ENCODE measurements at places on chromosomes 1 and 21.

DNA sequence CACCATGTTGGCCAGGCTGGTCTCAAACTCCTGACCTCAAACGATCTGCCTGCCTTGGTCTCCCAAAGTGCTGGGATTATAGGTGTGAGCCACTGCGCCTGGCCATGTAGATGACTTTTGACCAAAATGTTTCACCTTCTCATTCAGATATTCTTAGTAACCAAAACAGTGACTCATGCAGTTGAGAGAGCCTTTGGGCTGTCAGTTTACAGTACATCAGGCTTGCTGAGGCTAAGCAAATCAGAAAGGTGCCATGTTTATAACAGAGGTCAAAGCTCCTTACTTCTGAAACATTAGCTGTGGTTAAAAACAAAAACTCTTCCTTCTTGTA lies 21.0 kb downstream of the CNIH4 start:
- no peak for DNase-seq

DNA sequence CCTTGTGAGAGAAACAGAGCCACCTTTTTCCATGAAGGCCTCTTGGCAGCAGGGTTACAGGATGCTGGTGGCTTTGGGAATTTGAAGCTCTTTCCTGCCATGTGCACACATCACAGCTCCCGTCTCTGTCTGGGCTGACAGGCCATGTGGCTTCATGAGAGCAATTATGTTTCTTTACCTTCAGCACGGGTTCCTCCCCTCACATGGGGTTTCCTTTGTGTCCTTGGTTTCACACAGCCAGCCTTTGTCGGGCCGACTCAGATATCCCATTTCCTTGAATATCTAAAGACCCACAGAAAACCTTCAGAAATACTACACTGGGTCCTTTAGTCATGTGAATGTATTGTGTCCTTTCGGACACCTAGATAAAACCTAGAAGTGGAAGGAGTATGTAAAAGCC lies 7.1 kb downstream of the CLIC6 start:
- DNase-seq, result no peak

DNA sequence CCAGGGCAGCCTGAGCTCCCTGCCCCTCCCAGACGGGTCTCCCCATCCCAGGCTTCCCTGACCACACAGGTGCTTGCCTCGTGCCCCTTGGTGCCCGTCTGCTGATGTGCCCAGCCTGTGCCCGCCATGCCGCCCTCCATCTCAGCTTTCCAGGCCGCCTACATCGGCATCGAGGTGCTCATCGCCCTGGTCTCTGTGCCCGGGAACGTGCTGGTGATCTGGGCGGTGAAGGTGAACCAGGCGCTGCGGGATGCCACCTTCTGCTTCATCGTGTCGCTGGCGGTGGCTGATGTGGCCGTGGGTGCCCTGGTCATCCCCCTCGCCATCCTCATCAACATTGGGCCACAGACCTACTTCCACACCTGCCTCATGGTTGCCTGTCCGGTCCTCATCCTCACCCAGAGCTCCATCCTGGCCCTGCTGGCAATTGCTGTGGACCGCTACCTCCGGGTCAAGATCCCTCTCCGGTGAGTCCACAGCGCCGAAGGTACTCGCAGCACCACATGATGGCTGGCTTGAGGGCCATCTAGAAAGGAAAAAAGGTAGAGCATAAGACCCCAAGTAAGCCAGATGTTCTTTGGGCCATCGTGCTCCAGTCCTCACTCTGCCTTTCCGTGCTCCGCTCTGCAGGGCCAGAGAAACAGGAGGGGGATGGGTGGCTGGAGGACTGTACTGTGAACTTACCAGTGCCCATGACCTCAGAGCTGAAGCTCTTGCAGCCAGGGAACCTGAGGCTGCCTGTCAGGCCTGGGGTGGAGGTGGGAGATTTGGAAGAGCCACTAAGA lies 1.4 kb downstream of the ADORA1 start:
- no peak for DNase-seq

DNA sequence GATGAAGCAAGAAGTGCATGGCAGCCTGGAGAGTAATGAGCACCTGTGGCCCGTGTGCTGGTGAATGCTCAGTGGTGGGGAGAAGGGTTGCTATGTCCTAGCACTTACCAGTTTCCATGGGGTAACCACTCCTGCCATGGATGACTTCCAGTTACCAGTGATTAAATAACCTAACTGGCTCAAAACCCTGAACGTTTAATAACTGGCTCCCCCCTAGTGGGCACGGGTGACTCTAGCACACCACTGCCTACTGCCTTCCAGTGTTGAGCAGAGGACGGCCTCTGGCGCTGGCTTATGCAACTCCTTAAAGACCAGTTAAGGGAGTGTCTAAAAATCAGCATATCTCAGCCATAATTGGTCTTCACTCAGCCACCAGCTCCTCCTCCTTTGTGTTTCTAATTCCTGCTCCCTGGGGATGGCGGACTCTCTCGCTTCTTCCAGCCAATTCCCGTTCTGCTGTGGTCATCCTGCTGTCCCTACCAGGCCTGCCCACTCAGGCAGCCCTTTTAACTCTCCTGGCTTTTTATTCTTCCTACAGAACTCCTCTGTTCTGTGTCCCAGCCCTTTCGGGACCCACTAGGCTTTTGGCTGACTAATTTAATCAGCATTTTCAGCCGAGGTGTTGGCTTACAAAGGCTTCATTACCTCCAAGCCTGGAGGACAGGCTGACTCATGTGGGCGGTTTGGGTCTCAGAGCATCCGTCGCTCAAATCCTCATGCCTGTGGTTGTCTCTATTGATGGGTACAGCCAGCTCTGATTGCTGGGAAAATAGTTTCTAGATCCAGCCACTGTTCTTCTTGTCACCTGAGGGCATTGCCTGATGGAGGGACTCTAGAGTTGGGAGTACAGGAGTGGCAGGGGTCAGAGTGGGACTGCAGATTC lies 332.4 kb downstream of the CAMTA1 start:
- no peak for DNase-seq

GRCh38 chr1:204406621-204407020 lies 5.0 kb downstream of the PPP1R15B start:
- no peak for DNase-seq

DNA sequence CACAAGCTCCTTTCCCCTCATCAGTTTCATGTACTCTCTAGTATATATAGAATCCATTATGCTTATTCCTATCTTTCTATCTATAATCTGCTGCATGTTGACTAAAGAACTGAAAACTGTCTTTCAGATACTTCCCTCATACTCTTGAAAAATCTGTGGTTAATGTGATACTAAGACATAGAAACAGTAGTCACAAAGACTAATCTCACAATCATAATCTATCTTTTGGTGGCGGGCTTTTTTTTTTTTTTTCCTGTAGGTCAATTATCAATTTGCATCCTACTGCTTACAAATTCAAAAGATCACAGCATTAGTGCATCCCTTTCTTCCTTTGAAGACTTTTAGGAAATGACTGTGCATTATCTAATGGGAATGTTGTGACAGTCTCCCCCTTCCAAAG lies 4.7 kb downstream of the UBR4 start:
- no peak for DNase-seq

DNA sequence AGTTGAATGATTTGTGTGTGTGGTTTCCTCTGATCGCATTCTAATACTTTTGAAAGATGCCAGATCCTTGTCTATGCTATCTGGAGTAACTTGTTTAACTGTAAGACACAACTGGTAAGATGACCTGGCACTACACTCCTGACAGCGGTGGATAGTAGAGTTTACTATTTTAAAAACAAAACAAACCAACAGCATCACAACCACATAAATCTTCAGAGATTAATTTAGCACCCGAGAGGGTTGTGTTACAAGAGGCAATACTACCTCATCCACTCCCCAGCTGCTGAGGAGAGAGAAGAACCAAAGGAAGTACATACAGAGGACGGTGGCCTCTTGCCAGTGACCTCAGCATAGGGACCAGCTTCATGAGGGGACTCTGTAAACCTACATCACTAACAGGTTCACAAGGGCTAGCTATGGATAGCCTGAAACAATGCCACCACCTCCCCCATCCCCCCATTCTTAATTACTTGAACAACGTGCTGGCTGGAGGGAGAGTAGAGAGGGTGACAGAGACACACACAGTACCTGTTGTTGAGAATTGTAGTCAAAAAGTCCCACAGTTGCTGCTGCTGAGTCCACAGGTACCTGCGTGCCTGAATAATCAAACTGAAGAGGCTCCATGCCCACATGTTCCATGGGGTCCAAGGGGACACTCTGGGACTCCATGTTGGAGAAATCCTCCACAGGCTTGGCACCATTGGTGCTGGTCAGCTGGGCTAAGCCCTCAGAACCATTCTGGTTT lies 73.5 kb downstream of the PUM1 start:
- no peak for DNase-seq

DNA sequence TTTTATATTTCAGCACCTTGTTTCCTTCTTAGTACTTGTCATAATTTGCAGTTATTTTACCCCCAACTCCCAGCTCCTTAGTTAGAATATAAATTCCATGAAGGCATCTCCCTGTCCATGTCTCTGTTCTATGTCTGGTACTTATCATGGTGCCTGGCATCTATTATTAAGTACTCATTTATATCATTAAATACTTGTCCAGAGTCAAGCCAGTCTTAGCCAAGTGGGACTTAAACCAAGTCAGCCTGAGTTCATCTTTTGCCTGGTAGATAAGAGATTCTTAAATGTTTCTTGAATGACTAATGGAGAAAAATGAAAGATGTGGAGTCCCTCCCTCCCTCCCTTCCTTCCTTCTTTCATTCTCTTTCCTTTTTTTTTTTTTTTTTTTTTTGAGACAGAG lies 9.4 kb downstream of the SLC25A44 start:
- no peak for DNase-seq

GRCh38 chr1:97202481-97203380 lies 481.1 kb downstream of the PTBP2 start:
- no peak for DNase-seq

- no peak for DNase-seq
Observed at GRCh38 chr1:108704496-108704895, 8.2 kb upstream of the FNDC7 start.

DNA sequence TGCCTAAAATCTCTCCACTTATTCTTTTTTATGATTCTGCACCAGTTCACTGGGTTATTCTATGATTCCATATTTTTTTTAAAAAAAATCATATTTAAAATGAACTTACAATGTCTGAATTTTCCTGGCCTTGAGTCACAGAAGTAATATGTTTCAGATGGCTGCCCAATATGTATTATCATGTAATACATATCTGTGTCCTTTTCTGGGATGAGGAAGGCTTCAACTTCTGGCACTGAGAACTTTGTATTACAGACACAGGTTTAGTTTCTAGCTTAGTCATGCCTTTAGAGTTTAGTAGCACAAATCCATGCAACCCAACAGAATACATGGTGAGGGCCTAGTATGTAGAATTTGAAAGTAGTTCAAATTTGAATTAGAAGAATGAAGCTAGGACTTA lies 7.8 kb upstream of the HSD17B7 start:
- no peak for DNase-seq

DNA sequence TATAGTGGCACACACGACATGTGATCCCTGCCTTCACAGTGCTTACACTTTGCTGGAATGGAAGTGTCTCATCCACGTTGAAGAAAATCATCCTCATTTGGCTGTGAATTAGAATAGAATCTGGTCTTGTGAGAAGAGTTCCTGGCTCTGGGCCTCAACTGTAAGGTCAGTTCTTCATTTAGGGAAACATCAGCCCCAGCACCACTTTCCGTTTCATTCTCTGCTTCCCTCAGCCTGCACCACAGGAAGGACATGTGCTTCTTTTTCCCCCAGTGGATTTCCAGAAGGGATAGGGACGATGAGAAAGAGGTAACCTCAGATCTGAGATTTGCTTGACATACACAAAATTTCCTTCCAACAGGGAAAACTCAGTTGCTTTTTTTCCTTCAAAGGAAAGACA lies 3.7 kb upstream of the ALX3 start:
- no peak for DNase-seq

GRCh38 chr1:46749921-46750404 lies 31.0 kb upstream of the EFCAB14 start:
- no peak for DNase-seq

DNA sequence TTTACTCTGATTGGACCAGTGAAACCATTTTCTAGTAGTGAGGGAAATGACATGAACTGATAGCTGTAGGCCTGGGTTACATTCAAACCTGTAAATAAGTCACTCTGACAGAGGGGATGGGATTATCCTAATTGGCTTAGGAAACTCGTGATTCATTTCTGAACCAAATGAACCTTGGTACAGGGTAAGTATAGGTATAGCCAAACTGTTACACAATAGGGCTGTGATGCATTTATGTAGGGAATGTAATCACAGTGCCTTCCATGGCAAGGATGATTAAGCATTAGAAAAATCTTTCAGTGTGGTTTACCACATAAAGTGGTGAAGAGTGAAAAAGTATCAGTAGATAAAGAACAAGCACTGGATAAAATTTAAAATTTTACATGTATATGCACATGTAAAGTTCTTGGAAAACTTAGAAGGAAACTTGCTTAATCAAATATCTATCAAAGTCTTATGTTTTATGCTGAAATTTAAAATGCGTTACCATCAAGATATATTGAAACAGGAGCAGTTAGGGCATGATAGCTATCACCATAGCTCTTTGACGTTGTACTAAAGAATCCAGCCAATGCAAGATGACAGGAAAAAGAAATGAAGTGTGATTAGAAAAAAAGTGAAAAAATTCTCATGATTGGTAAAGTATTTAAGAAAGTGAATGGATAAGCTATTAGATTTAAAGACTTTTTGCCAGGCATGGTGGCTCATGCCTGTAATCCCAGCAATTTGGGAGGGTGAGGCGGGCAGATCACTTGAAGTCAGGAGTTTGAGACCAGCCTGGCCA lies 63.0 kb downstream of the RABGAP1L start:
- no peak for DNase-seq

DNA sequence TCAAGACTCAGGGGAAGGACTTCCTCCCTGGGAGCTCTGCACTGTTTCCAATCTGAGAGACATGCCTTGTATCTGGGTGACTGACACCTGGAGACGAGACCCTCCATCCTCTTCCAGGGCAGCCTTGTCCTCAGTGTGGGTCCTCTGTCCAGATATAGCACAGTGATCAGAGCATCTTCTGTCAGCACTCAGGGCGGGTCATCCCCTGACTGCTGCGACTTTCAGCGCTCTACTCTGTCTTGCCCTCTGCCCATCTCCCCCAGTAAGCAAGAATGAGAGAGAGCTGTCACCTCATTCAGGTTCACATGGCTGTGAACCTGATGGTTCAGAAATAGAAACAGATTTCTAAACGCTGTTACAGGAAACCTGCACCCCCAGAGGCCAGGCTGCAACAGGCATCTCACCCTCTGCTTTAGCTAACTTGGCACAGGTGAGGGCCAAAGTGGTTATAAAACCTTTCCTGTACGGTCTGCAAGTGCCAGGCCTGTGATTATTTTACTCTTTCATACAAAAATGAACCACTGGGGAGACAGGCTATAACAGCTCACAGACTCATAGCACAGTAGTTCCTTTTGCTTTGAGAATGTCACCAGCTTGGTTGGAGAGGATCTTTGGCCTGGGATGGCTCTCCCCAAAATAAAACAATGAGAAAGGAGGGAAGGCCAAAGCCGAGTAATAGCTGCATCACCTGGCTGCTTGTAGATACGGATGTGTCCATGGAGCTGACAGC lies 11.4 kb upstream of the TENT5C start:
- DNase-seq, result no peak

DNA sequence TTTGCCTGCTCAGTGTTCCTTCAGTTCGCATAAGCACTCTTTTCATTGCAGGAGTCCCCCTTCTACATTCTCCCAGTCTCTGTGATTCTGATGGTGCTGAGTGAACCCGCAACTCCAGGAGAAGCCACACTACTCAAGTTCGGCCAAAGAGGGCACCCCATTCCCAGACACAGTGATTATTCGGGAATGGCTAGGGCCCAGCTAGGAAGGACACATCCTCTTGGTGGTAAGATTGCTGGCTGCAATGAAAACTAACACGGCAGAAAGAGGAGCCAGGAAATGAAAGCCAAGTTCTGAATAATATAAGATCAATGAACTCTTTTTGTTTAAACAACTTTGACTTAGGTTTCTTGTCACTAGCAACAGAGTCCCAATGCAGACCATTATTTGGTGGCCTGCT lies 14.9 kb downstream of the CREG1 start:
- DNase-seq, result no peak

- DNase-seq, result no peak
Observed at GRCh38 chr21:45231705-45232104, 56.0 kb downstream of the POFUT2 start.
